ENCODE measurements at places on chromosomes 2 and 18.

DNA sequence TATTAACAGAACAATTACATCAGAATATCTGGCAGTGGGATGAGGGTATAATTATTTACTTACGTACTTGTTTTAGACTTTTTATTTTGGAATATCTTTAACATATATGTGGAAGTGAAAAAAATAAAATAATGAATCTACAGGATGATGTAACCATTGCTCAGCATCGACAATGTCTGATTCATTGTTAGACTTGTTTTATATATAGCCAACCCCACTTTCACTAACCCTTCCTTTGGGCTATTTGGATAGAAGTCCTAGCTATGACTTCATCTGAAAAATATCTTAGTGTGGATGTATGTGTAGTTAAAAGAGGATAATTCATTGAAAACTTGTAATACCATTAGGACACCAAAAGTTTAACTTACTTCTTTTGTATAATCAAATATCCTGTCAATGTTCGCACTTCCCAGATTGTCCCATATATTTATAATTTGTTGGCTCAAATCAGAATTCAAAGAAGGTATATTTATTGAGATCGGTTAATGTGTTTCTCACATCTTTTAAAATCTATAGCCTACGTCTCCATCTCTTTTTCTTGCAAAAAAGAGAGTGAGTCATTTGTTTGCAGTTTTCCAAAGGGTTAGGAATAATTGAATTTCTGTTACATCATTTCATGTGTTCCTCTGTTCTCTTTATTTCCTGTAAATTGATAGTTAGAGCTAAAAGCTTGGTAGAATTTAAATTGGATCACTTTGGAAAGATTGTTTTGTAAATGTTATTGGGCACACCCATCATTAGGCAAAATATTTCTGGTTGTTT, 506.1 kb upstream of the FAM98A start:
- no peak for DNase-seq

DNA sequence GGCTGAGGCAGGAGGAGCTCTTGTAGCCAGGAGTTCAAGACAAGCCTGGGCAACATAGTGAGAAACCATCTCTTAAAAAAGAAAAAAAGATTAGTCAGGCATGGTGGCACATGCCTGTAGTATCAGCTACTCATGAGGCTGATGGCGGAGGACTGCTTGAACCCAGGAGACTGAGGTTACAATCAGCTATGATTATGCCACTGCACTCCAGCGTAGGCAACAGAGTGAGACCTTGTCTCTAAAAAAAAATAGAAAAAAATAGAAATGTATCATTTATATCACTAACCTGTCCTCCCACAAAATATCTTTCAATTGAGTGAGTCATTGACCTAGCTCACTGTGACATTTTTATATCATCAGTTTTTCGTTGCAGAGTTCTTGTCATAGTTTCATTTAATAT, 152.5 kb downstream of the DTNA start:
- DNase-seq = no peak

DNA sequence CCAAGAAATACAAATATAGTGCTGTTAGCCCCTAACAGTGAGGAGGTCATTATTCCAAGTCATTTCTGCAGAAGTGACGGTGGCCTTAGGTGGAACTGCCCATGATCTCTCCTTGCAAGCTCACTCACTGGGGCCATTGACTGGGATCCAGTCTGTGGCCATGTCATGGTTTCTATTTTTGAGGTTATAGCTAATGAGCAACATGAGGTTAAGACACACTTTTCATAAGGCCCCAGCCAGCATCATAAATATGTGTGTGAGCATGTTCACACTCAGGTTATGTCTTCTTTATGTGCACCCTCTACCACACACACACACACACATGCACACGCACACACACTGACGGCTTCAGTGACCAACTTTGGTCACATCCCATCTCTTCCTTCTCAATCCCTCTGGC, 484 bp downstream of the AFF3 start:
- no peak for DNase-seq

DNA sequence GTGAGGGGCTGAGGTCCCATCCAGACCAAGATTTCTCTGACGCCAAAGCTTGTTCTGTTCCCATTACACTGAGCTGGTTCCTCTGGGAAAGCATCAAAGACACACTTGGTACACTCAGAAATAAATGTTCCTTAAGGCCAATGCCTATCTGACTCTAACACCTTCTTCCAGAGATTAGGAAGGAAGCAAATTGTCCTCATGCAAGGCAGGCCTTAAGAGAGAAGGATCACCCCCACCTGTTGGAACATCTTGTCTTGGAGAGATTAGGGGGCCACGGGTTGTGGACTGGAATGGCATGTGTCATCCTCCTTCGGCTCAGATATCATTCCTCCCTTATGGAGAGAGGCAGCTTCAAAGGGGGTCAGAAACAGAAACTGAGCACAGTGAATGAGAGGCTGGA, 100.2 kb downstream of the ANKRD44 start:
- no peak for DNase-seq

- no peak for DNase-seq
These were observed 129.3 kb upstream of the CCDC68 start for GRCh38 chr18:55088561-55088960.

GRCh38 chr2:181991171-181991885, 5.7 kb downstream of the PPP1R1C start:
- no peak for DNase-seq

GRCh38 chr2:134152045-134153010, 101.5 kb upstream of the MGAT5 start:
- no peak for DNase-seq

- no peak for DNase-seq
These were observed 13.9 kb upstream of the SMCHD1 start for GRCh38 chr18:2641638-2642037.

GRCh38 chr2:231391981-231392380, 3.5 kb upstream of the B3GNT7 start:
- DNase-seq = no peak

DNA sequence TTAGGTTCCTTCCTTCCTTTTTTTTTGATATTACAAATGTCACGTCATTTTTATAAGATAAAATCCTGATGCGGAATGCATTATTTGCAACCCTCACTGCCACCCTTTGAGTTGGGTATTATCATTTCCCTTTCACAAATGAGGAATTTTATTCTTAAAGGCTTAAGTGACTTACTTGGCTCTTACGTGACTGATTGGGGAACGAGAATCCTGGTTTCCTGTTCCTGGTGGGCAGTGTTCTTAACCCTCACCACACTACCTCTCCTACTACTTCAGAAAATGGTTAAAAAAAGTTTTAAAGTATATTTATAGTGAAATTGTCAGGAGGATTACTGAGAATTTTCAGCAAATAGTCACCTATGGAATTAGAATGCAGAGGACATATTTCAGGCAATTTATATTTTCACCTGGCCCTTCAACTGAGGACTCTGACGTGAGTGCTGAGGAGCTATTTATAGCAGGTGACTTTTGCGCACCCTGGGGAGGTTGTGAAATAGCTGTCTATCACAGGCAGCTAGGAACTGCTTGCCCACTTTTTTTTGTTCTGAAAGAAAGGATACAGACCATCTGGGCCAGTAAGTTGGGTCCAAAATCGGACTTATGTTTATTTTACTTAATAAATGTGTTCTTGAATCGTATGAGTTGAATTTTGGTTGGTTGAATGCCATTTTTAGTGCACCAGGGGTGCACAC, 18.7 kb upstream of the RASGRP3 start:
- DNase-seq = no peak

DNA sequence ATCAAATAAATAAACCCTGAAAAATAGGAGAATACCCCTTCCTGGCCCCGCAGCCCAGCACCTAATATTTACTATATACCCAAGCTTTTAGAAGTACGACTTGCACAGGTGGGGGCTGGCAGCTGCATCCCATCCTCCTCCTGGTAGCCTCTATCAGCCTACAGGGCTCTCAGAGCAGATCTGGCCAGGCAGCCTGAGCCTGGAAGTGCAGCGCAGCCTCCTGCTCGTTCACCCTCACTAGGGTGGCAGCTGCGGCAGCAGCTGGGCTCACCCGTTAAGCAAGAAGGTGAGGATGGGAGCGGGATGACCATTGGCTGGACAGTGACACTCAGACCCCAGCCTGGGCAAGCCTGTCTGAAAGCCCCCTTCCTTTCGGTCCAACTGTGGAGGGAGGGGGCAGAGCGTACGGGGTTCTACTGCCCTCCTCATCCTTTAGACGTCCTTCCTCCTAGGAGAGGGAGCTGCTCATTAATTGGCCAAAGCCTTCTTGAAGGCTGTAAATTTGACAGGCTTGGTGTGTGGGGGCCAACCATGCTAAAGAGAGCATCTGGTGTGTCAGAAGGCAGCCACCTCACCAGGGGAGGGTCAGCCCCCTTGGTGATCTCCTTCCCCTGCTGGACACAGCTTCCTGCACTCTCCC, 23.3 kb downstream of the MPHOSPH10 start:
- peak; percentile 78 for DNase-seq

DNA sequence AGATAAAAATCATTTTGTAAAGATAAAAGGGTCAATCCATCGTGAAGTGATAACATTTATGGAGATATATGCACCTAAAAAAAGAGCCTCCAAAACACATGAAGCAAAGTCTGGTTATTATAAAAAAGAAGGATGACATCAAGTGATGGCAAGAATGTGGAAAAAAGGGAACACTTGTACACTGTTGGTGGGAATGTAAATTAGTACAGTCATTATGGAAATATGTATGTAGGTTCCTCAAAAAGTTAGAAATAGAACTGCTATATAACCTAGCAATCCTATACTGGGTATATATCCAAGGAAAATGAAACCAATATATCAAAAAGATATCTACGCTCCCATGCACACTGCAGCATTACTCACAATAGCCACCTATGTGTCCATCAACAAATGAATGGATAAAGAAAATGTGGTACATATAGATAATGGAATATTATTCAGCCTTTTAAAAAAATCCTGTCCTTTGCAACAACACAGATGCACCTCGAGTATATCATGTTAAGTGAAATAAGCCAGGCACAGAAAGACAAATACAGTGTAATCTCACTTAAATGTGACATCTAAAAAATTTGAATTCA, 28.9 kb downstream of the ABCB11 start:
- DNase-seq = no peak

DNA sequence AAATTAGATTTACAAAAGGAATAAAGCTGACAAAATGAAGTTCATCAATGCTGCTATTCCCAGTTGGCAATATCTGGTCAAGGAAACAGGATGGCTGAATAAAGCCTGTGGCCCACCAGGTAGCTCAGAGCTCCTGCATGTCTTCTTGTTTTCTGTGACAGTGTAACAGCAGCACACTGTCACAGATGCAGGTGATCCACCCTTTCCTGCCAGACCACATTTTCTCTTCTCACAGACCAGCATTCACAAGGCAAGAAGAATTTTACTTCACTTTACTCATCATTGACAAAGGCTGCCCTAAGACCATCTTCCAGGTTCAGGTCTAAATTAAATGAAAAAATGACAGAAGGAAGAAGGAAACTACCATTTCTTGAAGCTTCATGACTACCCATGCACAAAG, 166.2 kb upstream of the MEIS1 start:
- DNase-seq = no peak
